ENCODE measurements at places on chromosomes 11 and 22.

- DNase-seq = no peak
Observed at GRCh38 chr11:111581341-111581740, 20.9 kb upstream of the SIK2 start.

DNA sequence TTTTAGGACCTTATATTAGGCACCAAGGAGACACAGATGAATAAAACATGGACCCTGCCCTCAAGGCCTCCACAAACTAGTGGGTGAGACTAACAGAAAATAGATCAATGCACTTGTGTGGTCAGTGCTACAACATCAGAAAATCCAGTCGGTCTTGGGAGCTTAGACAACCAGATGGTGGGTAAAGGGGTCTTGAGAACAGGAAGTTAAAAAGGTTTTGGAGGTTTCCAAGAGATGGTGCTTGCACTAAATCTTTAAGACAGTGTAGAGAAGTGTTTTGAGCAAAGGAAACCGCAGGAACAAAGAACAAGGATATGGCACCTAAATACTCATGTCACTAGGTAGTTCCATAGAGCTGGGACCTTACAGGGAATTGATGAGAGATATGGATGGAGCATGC lies 56.2 kb downstream of the GALNT18 start:
- no peak for DNase-seq

GRCh38 chr11:120908461-120909181 lies 115.3 kb upstream of the TBCEL start:
- DNase-seq = no peak

DNA sequence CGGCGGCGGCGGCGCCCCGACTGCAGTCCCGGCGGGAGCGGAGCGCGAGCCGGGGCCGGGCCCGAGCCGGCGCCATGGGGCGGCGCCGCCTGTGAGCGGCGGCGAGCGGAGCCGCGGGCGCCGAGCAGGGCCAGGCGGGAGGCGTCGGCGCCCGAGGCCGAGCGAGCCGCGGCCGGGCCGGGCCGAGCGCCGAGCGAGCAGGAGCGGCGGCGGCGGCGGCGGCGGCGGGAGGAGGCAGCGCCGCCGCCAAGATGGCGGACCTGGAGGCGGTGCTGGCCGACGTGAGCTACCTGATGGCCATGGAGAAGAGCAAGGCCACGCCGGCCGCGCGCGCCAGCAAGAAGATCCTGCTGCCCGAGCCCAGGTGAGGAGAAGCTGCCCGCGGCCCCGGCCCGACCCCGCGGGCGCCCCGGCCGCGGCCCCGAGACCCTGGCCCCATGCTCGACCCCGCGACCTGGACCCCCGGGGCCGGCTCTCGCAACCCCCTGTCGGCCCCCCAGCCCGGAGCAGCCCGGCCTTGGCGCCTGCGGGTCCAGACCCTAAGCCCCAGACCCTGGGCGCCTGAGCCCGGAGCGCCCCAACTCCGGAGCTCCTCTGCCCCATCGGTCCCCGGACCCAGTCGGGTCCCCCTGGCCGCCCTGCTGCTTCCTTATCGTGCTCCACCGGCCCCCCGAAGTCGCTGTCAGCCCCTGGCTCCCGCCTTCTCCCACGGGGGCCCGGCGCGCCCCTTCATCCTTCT lies at the start of gene GRK2:
Gene GRK2 (plus strand): TSS at position 25 of the 739 bp plus-strand sequence. CDS start 227 bp downstream, at position 252.
- no peak for DNase-seq

DNA sequence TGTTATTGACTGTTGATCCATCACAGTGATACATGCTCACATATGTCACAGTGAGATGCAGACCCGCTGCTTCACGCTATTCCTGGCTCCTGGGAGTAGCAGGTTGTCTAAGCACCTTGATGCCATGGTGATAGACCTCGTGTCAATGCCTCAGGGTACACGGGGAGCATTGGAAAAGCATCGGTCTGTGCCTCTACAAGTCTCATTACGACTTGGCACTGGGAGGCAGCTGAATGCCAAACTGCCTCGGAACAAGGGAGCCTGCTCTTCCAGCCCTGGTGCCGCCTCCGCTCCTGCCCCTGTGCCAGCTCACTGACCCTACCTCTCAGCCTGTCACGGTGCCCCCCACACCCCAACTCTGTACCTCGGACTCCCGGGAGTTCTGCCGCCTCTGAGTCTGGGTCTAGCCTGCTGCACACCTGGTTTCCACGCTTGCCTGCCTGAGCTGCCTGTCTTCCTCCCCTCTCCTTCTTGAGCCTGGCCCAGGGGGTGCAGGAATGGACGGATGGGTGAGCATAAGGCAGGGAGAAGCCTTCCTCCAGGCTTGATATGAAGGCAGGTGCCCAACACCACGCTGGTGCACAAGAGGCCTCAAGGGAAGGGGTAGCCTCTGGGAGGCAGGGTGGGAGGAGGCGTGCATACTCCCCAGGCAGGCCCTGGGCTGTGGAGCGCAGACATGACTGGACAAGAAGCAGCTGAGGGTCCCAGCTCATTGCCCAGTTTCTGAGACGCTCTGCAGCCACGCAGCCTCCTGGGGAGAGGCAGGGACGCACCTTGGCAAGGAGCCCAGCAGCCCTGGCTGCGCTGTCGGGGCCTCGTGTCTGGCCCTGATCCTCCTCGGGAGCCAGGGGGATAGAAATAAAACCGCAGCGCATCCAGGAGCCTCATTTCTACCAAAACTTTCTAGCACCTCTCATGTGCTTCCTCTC lies 1.8 kb upstream of the NFAM1 start:
- DNase-seq = no peak

DNA sequence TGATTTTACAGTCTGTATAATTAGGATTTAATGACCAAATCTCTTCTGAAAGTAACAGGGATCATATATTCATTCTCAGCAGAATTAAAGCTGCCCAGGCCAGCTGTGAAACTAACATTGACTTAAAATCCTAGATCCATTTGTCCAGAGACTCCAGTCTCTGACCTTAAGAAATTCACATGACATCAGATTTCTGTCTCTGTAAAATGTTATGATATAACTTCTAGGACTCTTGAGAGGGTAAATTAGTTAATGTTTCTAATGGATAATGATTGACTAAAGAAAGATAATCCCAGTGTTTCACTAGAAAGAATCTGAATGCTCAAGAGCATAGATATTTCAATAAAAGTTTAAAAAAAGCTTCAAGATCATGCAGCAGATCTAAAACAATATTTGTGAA lies 6.3 kb downstream of the NOX4 start:
- no peak for DNase-seq

DNA sequence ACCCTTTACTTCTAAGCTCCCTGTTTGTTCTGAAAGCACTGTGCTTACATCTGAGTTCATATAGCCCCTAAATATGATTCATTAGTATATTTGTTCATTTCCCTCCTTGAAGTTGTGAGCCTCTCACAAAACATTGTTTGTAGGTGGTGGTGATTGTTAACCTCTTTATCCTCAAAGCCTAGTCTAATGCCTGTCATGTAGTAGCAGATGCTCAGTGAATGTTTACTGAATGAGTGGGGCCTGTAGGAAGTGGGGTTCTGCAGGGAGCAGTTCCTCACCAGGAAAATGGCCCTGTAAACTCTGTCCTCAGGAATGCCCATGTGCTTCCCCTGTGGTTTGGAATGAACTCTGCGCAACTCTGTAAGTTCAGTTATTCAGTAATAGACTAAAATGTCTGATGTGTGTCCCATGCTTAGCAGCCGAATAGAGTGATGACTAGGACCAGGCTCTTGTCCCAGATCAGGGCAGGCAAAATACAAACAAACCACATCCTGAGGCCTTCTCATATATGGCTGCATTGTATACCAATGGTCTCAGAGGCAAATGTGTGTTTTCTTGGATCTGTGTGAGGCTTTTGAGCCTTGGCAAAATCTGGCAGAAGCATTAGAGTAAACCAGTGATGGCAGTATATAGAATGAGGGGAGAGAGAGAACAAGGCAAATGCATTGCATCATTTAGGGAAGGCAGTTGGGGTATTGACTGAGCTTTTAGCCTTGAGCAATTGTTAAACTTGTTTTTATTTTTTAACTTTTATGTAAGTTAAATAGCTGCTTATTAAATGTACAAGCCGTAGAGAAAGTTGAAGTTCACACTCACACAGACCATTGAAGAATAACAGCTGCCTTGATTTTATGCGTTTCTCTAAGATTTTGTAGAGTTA lies 91.4 kb upstream of the BIRC3 start:
- no peak for DNase-seq

DNA sequence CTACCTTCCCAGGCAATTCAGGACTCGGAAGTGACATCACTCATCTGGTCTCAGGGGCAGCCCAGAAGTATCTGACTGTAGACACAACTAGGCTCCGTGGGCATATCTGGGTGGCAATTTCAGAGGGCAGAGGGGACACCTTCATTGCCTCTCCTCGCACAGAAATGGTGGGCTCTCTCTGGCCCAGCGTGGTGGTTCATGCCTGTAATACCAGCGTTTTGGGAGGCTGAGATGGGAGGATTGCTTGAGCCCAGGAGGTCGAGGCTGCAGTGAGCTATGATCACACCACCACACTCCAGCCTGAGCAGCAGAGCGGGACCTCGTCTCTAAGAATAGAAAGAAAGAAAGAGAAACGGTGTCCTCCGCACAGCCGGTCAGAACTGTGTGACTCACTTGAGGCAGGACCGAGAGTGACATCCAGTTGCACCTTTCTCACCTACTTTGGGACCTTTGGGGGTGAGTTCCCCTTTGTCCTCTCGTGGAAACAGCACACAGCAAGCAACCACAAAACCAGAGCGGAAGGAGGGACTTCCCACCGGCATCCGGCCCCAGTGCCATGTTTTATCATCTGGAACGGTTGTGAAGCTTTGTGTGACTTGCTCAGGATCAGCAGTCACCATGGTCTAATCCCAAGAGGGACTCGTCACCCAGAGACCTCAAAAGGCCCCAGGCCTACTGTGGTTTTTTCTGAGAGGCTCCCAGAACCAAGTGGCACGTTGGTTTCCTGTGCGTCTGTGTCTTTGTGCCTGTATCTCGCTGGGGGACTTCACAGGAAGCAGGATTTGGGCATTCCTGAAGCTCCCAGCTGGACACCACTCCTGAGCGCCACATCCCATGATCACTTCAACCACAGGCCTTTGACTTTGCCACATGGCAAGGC lies 38.4 kb upstream of the EMID1 start:
- DNase-seq = no peak

- no peak for DNase-seq
Observed at GRCh38 chr11:35539781-35540281, 14.4 kb upstream of the PAMR1 start.

DNA sequence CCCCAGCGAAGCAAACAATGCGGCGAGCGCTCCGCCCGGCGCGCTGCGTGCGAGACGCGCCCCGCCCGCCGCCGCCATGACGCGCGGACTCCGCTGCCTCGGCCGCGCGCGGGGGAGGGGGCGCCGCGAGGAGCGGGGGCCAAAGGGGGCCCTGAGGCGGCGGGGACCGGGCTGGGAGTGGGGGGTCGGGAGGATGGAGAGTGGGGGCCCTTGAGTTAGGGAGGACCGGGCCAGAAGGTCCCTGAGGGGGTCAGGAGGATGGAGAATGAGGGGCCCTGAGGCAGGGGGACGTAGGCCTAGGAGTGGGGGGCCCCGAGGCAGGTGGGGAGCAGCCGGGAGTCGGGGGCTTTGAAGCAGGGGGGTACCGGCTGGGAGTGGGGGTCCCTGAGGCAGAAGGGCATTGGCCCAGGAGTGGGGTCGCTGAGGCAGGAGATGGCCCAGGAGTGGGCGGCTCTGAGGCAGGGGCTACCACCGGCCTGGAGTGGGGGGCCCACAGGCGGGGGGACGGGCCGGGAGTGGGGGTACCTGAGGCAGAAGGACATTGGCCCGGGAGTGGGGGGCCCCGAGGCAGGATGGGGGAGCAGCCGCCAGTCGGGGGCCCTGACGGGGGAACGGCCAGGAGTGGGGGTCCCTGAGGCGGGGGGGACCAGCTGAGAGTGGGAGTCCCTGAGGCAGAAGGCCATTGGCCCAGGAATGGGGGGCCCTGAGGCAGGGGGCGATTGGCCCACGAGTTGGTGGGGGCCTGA lies at the start of gene BRD1:
Gene BRD1 (minus strand): TSS at position 21 of the 746 bp plus-strand sequence. CDS start 3,556 bp downstream, outside the sequence.
- DNase-seq = no peak

- no peak for DNase-seq
Observed at GRCh38 chr11:73429121-73429750, 53.0 kb downstream of the RELT start.

- no peak for DNase-seq
Observed at GRCh38 chr22:37080838-37081237, 28.7 kb downstream of the TMPRSS6 start.

DNA sequence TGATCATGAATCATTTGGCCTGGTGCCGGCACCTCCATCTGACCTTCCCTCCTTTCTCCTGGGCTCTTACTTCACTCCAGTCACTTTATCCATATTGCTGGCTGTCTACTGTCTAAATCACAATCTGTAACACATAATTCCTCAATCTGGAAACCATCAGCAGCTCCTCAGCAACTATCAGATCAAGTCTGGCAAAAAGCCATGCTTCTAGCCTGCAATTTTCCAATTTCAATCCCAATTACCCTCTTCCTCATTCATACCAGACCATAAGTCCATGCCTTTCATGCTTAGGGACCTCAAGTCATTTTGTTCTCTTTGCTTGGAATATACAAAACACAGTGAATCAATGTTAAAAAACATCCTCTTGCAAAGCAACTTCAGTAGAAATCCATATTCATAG lies 882.8 kb upstream of the ANO3 start:
- no peak for DNase-seq

DNA sequence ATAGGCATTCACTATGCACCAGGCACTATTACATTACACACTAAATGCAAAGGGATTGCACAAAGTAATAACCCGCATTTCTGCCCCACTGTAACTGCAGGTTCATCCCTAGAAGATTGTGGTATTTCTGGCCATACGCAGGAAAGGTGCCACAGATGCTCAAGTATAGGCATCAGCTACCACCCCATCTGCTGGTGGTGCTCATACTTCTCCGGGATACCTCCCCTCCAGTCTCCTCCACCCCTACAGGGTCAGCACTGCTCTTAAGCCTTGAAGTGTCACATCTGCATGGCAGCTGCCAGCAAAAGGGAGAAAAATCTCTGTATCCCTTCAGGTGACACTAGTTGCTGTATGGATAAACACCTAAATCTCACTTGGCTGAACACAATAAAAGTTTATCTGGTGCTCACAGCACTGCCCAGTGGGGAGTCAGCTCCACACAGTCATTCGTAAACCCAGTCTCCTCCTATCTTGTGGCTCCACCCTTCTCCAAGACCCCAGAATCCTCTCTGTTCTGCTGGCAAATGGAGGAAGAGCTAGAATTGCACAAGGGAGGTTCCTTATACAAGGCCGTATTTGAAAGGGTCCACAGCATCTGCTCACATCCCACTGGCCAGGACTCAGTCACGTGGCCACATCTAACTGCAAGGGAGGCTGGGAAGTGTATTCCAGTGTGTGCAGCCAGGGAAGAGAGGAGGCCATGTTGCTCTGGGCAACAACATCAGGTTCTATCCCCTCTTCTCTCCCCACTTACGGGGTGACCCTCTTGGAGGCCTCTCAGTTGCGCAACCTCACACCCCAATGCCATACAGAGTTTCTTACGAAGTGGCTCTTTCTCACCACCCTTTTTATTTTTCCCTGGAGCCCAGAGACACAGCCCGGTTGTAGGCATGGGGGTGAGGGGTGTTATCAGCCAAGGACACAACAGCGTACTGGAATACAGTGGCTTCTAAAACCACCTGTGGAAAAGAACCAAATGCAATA lies 114.7 kb downstream of the BUD13 start:
- DNase-seq = no peak
